NCI-H510A (cell line): ENCODE measurements at places on chromosomes 5 and 9.

DNA sequence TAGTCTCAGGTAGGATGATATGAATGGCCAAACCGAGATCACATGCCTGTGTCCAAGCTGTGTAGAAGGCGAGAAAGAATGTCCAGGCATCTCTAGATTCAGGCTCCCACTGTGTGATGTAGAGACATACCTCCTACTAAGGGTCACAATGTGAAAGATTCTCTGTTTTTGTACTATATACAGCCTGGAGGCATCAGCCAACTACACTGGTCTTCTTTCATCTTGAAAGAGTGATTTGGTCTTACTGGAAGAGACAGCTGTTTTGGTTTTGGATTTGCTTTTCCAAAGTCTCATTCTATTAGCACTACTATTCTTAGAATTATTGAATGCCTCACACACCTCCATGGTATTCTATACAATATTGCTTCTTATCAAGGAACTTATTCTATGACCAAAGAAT, 26.4 kb downstream of the ERCC8 start:
- DNase-seq = no peak

DNA sequence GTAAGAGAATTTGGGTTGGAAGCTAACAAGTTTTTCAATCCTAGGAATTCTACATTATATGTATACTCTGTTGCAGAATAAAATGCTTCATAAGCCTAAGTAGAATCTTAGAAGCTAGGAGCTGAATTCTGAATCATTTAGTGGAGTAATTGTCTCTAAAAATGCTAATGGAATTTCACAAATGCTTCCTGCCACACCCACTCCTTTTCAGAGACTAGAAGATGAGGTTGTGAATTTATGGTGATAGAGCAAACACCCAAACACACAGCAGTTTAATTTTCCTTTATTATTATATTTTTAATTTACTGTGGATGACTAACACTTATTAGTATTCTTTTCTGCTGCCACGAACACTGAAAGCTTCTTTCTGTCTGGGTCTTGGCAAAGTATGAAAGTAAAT, 208.0 kb upstream of the PDE4D start:
- no peak for DNase-seq

DNA sequence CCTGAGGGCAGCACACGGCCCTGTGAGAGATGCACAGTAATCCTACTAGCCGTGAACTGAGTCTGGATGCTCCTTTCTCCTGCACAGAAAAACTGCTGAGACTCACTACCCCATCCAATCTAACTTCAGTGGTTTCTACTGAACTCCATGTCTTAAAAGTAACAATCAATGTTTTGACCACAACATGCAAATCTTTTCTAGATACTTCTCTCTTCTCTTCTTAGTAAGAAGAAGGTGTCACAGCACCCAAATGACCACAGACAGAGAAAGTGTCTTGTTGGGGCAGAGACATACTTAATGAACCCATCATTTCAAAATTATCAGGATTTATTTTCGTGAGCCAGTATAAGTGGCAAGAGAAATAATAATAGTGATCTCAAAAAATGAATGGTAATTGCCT, 285.8 kb upstream of the MEF2C start:
- DNase-seq = no peak

GRCh38 chr5:13303445-13303844, 641.0 kb downstream of the DNAH5 start:
- no peak for DNase-seq

- DNase-seq = no peak
Observed at GRCh38 chr5:140213370-140213983, 38.5 kb downstream of the CYSTM1 start.

GRCh38 chr5:173862047-173862477, 26.1 kb upstream of the CPEB4 start:
- DNase-seq = no peak

GRCh38 chr5:178640331-178641045, 13.6 kb upstream of the CLK4 start:
- DNase-seq = no peak

DNA sequence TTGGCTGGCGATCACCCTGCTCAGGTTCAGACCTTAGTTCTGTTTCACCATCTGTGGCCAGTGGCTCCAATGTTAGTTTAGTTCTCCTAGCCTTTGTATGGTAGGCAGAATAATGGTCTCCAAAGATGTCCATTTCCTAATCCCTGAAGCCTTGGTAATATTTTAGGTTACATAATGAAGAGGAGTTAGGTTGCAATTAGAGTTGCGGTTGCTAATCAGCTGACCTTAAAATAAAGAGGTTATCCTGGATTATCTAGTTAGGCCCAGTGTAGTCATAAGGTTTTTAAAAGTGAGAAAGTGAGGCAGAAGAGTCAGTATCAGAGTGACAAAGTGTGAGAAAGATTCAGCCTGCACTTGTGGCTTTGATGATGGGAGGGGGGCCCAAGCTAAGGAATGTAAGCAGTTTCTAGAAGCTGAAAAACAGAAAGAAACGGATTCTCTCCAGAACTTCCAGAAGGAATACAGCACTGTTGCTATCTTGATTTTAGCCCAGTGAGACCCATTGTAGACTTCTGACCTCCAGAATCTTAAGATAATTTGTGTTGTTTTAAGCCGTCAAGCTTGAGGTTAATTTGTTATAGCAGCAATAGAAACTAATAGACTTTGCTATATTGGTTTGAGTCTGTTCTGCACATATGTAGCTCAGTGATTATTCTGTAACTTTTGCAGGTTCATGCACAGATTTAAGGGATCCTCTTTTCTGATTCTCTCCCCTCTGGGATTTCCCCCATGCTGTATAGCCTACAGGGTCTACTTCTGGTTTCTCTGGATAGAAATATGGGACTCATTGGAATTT, 21.6 kb downstream of the LNPEP start:
- no peak for DNase-seq

- DNase-seq = no peak
Observed at GRCh38 chr9:129863059-129863690, 27.9 kb downstream of the USP20 start.

- DNase-seq = no peak
Observed at GRCh38 chr5:145960848-145961600, 24.6 kb downstream of the SH3RF2 start.

DNA sequence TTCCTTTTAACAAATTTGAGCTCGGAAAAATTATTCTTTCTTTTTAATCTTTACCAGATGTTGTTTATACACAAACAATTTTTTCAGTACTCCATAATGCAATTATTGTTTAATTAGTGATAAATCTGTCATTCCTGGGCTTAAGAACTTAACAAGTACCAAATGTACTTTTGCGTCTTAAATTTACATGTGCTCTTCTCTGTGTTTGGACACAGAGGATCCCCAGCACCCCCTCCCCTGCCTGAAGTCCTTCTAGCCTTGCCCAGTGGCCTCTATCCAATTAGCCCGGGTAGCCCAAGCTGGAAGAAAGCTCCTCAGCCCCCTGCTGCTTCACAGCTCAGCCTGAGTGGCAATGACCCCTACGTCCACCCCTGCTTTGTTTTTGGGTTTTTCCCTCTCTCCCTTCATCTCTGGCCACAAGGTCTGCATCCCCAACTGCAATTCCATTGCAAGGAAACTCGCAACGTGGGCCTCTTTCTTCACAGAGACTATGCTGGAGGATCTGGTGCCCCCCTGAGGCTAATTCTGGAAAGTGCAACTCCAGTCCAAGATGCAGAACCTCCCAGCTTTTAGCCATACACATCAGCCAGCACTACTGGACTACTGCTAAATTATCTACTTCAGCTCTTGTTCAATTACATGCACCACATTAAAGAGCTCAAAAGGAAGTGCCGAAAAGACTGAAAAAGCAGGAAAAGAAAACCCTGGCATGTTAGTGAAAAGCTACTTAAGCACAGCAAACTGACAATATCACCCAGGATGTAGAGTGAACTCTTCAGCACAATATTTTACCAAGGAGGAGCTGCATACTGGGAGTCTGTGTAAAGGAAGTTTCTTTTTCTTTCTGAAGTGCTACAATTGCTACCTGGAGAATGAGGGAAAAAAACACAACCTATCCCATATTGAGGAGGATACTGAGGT, 186.2 kb downstream of the FANCC start:
- peak; percentile 21 for DNase-seq
